Neural crest cell (in vitro differentiated cells): ENCODE measurements at places on chromosomes 16 and 17.

- DNase-seq, result no peak
Observed at GRCh38 chr17:50268026-50268425, 6.2 kb upstream of the TMEM92 start.

GRCh38 chr16:20868890-20869289, 31.3 kb downstream of the DCUN1D3 start:
- no peak for DNase-seq

DNA sequence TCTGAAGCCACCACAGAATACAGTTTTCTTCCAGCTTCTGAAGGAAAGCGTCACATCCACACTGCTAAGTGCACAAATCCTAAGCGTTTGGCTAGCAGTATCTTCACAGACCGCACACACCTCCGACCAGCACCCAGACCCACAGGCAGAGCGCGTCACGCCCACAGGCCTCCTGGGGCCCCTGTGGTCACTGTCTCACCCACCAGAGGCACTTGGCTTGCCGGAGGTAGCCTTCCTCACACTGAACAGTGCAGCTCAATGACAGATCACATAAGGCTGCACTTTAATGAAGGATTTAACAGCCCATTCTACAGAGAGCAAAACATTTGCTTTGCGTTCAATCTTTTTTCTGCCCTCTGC, 21.2 kb downstream of the SPHK1 start:
- DNase-seq, result no peak

GRCh38 chr17:66537502-66537901, 235.1 kb downstream of the PRKCA start:
- no peak for DNase-seq

DNA sequence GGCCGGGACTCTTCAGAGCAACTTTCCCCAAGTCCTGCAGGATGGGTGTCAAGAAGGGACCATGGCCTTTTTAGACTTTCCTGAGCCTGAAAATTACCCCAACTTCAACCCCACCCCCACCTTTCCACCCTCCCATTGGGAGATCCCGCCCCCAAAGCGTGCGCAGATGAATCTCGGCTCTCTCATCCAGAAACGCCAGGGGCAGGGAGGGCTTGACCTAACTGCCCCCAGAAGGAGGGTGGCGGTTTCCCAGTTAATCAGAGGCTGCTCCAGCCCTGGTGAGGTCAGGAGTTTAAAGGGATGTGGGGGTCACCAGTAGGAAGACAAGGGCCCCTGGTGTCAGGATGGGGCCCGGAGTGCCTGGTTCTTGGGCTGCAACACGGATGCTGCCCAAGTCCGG, 480 bp downstream of the KIF19 start:
- DNase-seq, result no peak

- no peak for DNase-seq
Observed at GRCh38 chr17:83084621-83085056, 5.2 kb downstream of the METRNL start.

GRCh38 chr17:34222722-34223497, 32.2 kb upstream of the CCL2 start:
- no peak for DNase-seq

DNA sequence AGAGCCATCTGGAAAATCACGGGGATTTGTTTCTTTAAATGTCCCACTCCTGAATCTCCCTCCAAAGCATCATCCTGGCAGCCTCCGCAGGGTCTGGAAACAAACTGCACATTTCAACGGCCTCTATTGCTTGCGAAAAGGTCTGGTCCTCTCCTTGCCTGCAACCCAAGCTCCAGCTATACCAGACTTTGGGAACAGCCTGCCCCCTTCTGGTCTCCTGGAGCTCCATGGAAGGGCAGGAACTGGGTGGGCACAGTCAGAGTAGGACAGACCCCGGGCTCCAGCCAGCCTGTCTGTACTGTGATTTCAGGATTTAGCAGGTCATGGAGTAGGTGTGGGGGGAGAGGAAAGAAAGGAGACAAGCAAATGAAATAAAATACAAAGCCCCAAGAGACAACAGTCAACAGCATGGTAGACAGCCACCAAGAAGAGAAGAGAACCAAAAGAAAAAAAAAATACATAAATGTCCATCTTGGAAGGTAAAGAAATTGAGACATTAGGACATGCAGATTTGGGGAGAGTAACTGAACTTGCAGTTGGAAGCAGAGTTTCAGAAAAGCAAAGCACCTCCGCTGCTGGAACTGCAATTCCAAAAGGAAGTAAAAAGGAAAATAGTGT, 2.7 kb downstream of the XYLT1 start:
- peak; percentile 71 for DNase-seq

DNA sequence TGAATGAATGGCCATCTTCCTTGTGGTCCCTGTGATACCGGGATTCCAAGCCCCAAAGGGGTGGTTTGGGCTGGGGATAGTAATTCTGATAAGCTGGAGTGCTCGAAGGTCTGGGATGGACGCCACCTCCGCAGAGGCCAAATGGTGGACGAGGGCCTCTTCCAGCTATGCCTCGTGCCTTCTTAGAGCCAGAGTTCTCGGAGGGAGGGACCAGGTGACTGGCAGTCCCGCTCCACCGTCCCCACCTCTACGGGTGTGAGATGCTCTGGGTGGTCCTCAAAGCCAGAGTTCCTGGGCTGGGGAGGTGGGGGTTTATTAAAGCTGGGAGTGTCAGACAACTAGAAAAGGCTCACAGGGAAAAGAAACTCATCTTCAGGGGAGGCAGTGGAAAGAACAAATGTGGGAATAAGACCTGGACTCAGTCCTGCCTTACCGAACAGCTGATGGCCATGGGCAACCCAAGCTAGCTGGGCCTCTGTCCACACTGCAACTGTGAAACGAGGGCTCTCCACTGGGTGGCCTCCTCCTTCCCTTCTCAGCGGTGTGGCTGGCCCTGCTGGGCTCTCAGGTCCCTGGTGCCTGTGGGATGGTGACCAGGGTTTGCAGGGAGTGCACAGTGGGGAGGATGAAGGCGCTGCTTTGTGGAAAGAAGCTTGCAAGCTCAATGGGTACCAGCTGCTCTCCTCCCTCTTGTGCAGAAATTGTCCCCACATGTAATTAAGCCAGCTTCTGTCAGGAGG, 75.2 kb downstream of the N4BP1 start:
- DNase-seq, result no peak

- DNase-seq, result no peak
Observed at GRCh38 chr16:1470481-1471251, 4.2 kb downstream of the CLCN7 start.

DNA sequence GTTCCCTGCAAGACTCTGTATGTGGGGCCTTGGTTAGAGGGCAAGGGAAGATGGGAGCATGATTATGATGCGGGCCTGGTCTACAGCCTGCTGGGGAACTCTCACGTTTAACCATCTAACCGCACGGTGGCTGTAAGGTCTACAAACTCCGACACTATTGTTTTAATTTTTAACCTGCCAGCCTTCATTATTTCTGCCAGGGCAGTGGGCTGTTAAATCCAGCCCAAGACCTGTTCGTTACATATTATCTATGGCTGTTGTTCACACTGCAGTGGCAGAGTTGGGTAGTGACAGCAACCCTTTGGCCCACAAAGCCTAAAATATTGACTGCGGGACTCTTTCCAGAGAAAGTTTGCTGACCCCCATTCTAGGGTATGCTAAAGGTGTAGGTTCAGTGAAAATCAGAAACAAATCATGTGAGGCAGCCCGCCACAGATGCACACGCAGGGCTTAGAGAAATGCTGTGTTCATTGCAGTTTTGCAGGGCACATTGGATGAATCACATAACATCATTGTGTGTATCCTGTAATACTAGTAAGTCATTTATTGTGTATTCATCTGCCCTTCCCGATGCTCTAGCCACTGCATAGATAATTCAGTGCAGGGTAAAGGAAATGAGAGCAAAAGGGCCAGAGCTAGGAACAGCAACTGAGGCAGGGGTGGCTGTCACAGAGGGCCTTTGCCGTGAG, 14.3 kb downstream of the SNX29 start:
- no peak for DNase-seq

DNA sequence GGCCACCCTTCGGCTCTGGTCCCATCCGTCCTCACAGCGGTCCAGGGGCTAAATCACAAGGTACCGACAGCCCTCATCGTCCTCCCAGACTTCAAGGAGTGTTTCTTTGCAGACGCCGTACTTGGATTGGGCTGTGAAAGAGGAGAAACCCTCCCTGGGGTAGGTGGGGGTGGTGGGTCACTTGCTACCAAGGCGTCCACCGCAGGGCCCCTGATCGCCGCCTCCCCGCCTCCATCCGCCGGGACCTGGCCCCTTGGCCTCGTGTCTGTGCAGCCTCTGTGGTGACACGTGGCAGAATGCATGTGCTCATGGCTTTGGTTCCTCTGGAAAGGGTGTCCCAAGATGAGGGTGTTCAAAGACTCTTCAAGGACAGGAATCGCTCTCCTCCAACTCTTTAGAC, 151.4 kb downstream of the BANP start:
- no peak for DNase-seq

- no peak for DNase-seq
Observed at GRCh38 chr17:80826955-80827645, 164.5 kb upstream of the CHMP6 start.

DNA sequence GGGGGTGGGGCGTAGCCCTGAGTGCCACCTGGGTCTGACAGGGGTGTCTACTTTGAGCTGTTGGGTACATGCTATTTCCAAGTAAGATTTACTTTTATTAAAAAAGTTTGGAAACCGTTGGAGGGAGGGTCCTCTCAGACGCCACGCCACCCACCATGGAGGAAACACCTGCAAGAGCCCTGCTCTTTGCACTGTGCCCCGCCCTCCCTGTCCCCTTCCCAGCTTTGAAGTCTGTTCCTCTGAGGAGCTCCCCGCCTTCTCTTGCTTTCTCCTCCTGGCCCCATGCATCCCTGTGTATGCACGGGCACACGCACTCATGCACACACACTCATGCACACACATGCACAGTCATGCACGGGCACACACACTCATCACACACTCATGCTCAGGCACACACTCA, 15.5 kb downstream of the ADGRG1 start:
- no peak for DNase-seq

GRCh38 chr16:83453977-83454376, 353.8 kb upstream of the HSBP1 start:
- DNase-seq, result no peak

DNA sequence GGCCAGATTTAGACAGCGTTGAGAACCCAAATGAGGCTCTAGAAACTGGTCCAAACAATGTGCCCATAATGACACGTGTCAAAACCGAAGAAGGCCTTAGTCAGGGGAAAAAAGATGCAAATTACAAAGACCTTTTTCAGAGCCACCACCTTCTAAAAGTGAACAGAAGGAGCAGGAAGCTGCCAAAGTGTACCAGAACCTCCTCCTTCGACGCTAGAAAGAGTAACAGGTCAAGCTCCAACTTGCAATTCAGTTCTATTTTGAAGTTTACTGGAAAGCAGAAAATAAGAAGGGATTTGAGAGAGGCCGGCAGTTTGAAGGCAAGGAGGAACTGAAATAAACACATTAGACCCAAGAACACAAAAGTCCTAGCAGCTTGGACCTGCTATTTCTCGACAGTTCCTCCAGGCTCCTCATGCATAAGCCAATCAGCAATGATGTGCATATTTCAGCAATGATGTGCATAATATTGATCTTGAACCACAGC, 61.8 kb downstream of the XYLT1 start:
- DNase-seq, result no peak

GRCh38 chr17:74274709-74275340, 791 bp downstream of the DNAI2 start:
- DNase-seq, result no peak

- no peak for DNase-seq
Observed at GRCh38 chr17:45692661-45693060, 91.5 kb upstream of the CRHR1 start.

- no peak for DNase-seq
Observed at GRCh38 chr16:5900046-5900445, 802.5 kb upstream of the EEF2KMT start.

DNA sequence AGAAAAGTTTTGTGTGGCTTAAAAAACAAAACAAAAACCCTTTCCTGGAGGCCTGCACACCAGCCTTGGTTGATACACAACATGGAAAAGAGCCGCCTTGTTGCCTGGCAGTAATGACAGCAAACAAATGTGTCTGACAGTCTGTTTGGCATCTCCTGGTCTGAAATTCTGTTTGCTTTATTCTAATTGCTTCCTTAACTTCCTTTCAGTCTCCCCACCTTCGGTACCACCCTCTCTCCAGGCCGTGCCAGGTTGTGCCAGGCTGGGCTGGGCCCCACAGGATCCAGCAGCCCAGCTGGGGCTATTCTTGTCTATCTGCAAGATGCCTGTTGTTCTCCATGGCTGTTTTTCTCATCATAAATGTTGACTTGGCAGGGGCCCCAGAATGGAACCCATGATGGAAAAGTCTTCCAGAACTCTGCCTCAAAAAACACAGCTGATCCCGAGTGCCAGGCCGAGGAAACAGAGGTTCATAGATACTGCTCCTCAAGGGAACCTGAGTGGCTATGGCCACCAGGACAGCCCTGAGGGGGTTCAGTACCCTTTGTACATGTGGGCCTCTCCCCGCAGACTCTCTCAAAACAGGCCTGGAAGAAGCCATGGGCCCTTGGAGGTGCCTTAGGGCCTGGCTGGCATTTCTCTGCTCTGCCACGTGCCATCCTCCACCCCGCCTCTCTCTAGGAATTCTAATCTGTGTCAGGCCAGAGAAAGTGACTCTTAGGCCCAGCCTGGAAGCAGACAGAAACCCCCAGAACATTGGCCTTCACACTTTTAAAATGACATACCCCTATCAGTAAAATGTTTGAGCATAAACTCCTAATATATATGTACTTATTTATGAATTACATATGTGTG, 50.5 kb downstream of the YPEL2 start:
- DNase-seq, result no peak

DNA sequence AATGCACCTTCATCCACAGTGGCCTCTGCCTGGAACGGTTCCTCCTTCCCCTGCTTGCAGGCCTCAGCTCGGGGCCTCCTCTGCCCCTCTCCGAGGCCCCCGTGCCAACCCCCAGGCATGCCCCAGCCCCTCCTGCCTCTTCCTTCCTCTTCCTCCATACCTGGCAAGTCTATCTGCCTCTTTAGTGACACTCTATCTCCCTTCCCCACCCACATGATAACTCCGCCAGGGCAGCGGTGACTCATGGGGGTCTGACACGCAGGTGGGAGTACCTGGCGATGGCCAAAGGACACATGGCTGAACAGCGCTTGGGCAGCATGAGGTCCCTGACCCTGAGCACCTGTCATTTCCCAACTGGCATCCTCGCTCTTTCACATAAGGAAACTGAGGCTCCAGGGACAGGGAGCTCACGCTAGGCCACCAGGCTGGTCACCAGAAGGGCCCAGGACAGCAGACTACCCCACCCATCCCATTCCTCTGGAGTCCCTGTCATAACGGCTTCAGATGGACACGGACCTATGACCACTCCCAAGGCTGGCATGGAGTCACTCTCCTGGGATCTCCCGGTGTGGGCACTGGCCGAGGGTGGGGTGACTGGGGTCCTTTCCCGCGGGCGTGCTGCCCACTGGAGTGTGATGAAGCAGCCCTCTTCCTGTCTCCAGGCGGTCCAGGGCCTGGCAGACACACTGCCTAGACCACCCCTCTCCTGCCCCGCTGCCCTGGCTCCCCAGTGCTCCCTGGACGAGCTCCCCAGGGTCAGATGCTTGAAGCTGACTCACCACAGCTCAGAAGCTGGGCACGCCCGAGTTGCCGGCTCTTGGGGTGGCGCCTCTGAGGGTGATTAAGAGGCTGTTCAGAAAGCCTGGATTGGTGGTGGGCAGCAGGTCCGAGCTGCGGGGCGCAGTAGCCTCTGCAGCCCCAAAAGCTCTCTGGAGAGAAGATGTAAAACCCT, 100.6 kb downstream of the ENGASE start:
- DNase-seq, result no peak
